ENCODE measurements at places on chromosomes 3 and 15.

GRCh38 chr3:128068156-128068620 is 16.0 kb downstream of the SEC61A1 start:
- no peak for DNase-seq

DNA sequence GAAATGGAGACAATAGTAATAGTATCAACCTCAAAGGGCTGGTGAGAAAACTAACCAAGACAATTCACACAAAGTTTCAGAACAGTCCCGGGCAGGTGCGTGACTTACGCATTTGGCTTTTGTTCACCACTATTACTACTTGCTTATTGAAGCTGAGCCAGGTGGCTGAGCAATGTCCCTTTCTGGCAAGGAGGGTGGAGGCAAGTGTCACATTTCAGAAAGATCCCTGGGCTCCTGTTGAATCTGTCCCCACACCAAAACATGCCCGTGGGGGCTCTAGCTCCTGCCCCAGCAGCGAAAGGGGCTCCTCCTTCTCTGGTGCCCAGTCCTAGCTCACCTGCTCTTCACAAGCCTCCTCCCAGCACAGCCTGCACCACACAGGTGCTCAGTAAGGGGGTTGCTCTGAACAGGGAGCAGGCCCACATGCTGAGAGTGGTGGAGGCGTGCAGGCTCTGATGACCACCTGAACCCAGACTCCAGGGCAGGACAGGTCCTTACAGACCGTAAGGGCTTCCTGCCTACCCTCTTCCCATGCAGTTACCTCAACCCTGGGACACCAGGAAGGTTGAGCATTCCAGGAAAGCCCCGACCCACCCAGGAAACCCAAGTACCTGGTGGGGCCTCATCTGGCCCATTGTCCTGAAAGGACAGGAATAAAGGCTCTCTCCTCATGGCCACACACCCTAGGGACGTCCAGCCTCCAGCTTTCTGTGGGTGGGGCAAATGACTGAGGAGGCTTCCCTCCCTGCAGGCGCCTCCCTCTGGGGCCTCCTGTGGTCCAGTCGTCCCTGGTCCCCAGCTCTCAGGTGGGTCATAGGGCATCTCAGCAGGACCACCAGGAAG is 32.6 kb downstream of the SEMA7A start:
- DNase-seq: no peak

GRCh38 chr15:61715082-61715481 is 345.2 kb downstream of the VPS13C start:
- DNase-seq: no peak

GRCh38 chr15:69722924-69723323 is 270.3 kb downstream of the RPLP1 start:
- DNase-seq: no peak

- no peak for DNase-seq
These were observed 559.5 kb upstream of the SEMA6D start for GRCh38 chr15:47157827-47158226.

GRCh38 chr15:43144512-43144911 is 11.1 kb downstream of the TMEM62 start:
- no peak for DNase-seq

DNA sequence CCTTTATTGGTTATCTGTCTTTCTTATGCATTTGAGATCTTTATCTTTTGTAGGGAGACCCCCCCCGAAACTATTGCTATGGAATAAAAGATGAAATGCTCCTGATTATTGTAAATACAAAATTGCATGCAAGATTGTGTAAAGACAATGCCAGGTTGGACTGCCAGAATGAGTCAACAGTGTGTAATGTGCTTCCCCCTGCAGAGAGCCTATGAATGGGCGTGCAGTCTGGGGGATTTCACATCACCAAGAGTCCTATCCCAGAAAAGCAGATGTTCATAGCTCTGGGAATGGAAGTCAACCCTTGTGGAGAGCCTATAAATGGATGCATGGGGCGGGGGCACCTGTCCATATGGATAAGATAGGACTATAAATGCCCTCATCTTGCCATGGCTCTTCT is 584.3 kb downstream of the NSUN3 start:
- DNase-seq: no peak

DNA sequence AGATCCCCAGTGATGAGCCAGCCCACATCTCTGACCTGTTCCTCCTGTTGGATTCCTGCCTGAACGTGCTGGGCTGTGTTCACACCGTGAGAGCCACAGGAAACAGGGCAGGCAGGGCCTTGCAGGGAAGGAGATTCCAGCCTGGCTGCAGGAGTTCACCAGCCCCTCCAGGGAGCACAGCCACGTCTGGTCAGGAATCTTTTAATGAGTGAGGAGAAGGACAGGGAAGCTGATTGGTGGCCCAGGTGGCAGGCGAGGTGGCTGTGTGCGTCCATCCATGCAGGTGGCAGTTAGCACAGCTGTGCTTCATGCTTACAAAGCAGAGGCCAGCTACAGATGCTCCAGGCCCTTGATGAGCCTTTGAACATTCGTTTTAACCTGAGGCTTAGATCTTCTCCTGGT is 10.5 kb downstream of the LRRK1 start:
- DNase-seq: no peak

Data from NCI-H2029 treated with DMSO at 0.1 percent for 48 hours (cell line).